Esophagus muscularis mucosa (tissue), 4 donors: ENCODE measurements at places on chromosomes 1 and 21.
A peak's percentile ranks its signal among the peaks of the same experiment; 100 is the strongest.

DNA sequence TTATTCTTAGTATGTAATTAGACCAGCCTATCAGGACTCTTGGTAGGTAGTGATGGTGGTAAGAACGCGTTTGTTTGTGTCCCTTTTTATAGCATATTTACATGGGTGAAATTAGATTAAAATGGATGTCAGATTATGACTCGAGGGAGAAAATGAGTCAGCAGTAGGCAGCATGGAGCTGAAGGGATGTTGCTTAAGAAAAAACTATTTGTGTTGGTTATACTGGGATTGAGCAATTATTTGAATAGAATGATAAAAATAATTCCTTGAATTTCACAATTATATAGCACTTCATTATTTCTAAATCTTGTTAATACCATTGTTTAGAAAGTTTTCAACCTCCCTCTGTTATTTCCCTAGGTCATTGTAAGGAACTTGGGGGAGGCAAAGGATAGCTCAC lies 348.8 kb downstream of the RYR2 start:
- DNase-seq = no peak

GRCh38 chr1:4512636-4513035 lies 141.8 kb upstream of the AJAP1 start:
- no peak for DNase-seq

GRCh38 chr1:44784094-44785028 lies 3.6 kb downstream of the BEST4 start:
- DNase-seq = no peak

DNA sequence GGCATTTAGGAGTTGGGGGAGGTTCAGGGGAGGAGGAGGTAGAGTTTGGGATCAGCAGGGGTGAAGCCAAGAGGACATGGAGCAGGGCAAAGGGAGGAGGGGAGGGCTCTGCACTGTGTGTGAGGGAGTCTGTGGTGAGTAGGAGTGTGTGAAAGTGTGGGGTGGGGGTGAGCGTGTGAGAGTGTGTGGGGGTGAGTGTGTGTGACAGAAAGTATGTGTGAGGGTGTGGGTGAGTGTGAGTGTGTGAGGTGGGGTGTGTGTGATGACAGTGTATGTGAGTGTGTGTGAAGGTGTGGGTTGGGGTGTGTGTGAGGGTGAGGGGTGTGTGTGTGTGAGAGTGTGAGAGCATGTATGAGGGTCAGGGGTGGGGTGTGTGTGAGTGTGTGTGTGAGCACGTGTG lies 62.6 kb downstream of the GNG4 start:
- DNase-seq = no peak

- DNase-seq = no peak
Observed at GRCh38 chr1:164228928-164229327, 330.1 kb upstream of the PBX1 start.

DNA sequence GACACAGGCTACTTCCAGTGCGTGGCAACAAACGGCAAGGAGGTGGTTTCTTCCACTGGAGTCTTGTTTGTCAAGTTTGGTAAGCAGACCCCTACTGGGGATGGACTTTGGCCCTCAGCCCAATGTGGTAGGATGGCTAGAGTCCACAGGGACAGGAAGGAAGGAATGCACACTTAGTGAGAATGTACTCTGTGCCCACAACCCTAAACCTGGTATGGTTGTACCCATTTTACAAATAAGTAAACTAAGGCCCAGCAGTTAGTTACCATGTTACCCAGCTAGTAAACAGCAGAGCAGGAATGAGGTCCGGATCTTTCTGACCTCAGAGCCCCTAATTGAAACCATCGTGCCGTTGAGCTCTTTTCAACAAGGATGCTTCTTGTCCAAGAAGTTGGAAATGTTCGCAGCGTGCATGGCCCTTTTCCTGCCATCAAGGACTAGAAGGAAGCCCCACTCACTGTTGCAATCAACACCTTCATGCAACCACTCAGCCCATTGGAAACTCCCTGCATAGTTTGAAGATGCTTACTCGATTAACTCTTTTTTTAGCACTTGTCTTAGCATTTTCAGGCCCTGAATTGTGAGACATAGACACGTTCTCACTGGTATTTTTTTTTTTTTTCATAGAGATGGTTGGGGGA lies 153.4 kb upstream of the UBE2U start:
- peak; percentile 84 for DNase-seq

GRCh38 chr1:193322211-193322610 lies 135.8 kb upstream of the B3GALT2 start:
- no peak for DNase-seq
